ENCODE measurements at places on chromosomes 7 and 10.

DNA sequence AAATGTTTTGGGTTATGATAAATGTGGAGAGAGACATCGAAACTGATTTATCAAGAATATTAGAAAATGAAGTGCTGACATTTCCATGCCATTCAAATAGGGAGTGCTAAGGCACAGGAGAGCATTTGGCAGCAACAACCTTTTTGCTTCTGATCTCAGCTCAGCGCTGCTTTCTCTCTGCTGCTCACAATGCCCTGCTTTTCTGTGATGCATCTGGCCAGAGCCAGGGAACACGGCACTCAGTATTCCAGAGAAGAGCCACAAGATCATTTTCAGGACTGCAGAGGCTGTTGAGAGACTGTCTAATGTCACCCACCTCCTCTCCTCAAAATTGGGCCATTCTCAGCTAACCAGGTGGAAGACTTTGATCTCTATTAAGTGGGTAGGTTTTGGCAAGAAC, 28.1 kb downstream of the INSYN2A start:
- no peak for DNase-seq

DNA sequence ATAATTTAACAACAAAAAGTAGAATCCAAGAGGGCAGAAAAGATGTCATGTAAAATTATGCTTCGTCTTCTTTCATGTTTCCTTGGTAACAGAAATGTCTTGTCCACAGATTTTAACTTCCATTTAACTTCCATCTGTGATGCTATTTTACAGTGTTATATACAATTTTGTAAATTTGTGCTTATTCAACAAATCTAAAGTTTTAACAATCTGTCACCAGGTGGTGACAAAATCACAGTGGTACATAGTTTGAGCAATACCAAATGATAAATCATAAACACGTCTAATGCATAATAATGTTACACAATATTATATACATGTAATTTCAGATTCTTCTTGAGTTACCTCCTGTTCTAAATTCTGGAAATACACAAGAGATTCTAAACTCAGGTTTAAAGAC, 784.4 kb upstream of the CELF2 start:
- no peak for DNase-seq

- DNase-seq = no peak
Observed at GRCh38 chr7:66522518-66522917, 106.2 kb upstream of the KCTD7 start.

DNA sequence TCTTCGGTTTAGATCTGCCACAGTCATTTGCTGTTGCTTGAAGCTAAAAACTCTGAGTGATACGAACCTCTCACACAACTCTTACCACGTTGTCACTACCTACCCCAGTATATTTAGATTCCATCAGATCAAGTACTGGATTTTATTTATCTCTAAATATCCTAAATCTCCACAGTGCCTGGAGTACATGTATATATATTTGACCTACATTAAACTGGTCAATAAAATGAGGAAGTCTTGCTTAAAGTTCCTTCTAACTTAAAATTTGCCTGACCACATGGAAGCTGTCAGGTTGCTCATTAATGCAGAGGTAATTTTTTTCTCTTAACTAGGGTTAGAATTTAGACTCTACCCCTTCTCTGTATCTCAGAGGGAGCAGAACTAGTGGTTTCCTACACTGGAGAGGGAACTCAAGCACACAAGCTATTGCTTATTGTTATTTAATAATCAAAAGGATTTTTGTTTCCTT, 3.1 kb upstream of the MACC1 start:
- DNase-seq = no peak

GRCh38 chr7:18157233-18157632, 129.6 kb upstream of the PRPS1L1 start:
- DNase-seq = no peak

- DNase-seq = no peak
Observed at GRCh38 chr10:59991661-59992060, 85.3 kb upstream of the CCDC6 start.

DNA sequence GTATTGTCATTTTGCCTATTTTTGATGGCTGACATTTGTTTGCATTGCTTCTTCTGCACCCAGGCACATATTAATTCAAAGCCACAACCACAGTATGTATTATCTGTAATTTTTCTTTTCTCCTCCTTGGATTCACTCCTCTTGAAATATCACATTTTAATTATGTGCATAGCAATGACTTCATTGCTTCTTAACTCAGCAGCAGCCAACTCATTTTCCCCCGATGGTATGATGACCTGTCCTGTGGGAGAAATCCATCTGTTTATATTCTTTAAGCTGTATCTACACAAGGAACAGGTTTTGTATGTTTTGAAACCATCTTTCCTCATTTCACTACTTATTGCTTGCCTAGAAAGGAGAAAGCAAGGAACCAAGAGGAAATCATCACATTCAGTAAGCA, 588.8 kb downstream of the INHBA start:
- DNase-seq = no peak

- DNase-seq = peak; percentile 65
Observed at GRCh38 chr7:120272261-120272660, 714 bp upstream of the KCND2 start.

GRCh38 chr7:96388166-96388565, 66.3 kb upstream of the SLC25A13 start:
- peak; percentile 38 for DNase-seq

- no peak for DNase-seq
Observed at GRCh38 chr10:69407621-69408301, 9.0 kb downstream of the TACR2 start.

DNA sequence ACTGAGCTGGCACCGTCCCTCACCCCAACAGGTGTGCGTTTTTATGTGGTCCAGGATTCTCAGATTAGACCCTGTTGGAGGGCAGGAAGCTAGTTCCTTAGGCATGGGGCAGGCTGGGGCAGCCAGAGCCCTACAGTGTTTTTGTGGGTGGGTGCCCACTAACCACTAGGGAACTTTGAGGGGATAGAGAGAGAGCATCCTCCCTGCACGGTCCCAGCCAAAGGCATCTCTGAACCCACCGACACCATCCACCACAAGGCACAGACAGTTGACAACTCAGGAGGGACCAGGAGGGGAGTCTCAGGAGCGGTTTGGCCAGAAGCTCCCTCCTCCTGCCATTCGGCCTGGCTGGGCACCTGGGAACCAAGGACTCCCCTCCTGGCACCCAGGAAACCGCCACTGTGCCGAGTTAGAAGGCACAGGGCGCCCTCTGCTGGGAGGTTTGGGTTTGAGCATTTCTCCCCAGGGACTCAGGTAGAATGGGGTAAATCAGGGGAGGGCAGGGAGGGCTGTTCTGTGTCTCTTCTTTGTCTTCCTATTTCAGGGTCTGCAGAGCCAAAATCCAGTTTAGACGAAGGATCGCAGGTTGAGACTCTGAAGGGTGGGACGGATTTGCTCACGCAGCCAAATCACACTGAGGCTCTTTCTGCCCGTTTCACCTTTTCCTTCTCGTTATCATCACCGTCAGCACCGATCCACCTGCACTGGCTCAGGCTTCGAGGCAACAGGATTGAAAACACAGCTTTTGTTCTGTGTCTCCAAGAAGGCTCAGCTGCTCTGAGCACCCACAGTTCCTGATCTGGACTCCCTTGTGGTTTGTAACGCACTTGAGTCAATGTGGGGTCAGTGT, 84.8 kb upstream of the COL13A1 start:
- DNase-seq = peak; percentile 13

DNA sequence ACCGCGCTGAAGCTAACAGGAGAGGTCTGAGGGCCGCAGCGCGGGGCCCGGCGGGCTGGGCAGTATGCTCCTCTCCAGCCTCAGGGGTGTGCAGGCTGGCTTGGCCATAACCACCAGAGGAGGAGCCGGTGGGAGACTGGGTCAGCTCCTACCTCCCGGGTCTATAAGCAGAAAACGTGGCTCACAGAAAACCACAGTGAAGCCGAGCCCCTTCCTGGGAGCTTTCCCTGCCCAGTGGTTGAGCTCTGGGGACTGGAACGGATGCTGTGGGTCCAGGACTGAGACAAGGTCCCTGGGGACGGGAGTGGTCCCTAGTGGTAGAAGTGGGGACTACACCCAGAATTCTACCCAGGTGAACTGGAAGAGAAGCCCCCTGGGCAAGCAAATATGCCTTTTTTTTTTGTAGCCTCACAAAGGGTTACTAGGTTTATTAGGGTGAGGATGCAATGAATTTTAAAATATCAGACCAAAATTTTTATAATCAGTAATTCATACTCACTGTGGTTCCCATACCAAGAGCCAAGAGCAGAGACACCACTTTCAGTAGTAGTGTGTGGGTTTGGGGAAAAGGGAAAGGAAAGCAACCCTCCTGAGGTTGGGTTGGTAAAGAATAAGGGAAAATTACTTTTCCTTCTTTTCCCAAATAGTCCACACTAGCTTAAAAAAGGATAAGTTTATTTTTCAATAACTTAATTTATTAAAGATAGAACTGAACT, 67.9 kb upstream of the PRKCQ start:
- DNase-seq = no peak

GRCh38 chr7:5001911-5002310, 42.9 kb upstream of the MMD2 start:
- DNase-seq = no peak

- no peak for DNase-seq
Observed at GRCh38 chr10:69446650-69447151, 4.6 kb upstream of the TSPAN15 start.

GRCh38 chr10:101693651-101693977, 1.4 kb downstream of the FBXW4 start:
- DNase-seq = no peak

- no peak for DNase-seq
Observed at GRCh38 chr7:52659178-52659577, 376.3 kb upstream of the POM121L12 start.
